T-helper 1 cell (primary cell): ENCODE measurements at places on chromosomes 16 and 17.
A peak's percentile ranks its signal among the peaks of the same experiment; 100 is the strongest.

DNA sequence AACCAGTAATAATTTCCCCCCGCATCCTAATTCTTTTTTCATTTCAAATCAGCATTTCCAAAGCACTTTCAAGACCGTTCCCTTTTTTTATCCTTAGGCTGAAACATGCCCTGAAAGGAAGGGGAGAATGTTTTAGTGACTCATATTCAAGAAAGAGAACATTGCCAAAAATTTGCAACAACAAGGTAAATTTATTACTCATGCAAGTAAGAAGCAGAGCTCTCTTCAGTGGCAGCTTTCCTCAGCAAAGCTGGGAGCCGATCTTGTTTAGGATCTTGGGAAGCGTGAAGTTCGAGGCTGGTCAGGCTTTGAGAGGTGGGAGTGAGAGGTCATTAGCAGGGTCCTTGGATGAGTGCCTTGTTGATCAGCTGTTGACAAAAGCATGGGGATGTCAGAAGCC is 129.5 kb downstream of the PRKCA start:
- DNase-seq, result no peak

DNA sequence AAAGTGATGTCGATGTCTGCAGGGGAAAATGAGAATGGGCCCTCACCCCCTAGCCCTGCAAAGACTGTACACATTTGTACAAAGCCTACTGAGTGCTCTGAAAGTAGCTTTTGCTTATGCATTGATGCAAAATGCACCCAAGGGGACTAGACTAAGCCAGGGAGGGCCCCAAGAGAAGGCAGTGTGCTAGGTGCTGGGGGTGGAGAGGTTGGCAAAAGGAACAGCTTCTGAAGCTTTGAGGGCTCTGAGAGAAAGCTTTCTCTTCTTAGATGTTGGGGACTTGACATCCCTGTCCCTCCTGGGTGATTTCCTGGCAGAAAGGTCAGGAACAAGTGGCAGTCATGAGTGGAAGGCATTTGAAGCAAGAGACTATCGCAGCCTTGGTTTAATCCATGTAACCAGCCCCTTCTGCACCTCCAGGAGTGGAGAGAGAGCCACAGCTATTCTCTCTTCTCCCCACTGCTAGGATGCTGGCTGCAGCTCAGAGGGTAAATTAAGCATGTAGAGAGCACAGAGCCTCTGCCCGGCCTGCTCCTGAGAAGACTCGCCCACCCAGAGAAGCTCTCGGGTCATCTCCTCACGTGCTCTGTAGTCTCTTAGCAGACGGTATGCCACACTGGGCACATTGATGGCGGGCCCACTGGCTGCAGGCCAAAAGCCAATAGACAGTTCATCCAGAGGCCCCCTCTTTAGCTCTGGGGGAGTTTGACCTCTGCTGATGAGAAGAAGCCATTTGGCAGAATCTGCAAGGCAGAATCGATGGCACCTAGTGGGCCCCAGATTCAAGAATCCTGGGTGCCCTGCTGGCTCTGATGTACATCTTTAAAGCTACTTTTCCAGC is 221.4 kb downstream of the MSI2 start:
- DNase-seq, result no peak

GRCh38 chr16:29663016-29663806 is at the start of gene SPN:
SPN (plus strand) TSS chr16:29663247; CDS start chr16:29663729, 482 bp downstream.
- DNase-seq, result peak; percentile 17

DNA sequence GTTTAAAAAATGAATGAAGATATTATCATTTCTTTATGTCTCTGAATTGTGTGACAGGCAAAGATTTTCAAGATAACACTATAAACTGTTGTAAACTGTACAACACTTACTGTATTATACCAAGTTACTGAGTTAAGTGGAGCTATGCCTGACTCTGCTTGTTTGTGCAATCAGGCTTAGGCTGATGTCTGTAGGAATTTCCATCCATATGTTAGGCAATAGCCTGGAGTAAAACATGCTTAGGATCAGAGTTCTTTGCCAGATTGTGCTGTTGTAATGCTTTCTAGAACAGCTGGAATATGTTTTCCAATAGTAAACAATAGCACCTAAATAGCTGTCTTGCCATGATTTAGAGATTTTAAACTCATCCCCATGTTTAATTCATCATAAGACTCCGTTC is 1496.7 kb downstream of the CDH11 start:
- no peak for DNase-seq

- no peak for DNase-seq
These were observed 17.8 kb downstream of the DOC2B start for GRCh38 chr17:163514-164098.

DNA sequence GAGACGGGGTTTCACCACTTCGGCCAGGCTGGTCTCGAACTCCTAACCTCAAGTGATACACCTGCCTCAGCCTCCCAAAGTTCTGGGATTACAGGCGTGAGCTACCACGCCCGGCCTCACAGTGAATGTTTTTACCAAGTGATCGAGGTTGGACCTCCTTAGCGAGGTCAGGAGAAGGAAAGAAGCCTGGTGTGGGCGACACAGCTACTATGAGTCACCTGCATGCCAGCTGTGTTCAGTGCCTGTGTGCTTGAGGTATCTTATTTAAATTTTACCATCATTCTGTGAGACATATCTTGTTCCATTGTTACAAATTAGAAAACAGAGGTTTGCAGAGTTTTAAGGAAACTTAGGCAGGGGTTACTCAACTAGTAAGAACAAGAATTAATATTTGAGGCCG is 174.8 kb upstream of the DYNLRB2 start:
- no peak for DNase-seq

- no peak for DNase-seq
These were observed 344.4 kb downstream of the SHISA9 start for GRCh38 chr16:13245713-13246377.

GRCh38 chr17:50478391-50479381 is at the start of gene RSAD1:
RSAD1 (plus strand) TSS chr17:50478860; CDS start chr17:50478885, 25 bp downstream.
- peak; percentile 75 for DNase-seq

- DNase-seq, result no peak
These were observed 770.7 kb downstream of the CDH11 start for GRCh38 chr16:64351121-64351520.

- DNase-seq, result no peak
These were observed 118.0 kb upstream of the ZNF469 start for GRCh38 chr16:88264641-88265285.

- no peak for DNase-seq
These were observed 18.9 kb upstream of the HERPUD1 start for GRCh38 chr16:56912746-56913708.

DNA sequence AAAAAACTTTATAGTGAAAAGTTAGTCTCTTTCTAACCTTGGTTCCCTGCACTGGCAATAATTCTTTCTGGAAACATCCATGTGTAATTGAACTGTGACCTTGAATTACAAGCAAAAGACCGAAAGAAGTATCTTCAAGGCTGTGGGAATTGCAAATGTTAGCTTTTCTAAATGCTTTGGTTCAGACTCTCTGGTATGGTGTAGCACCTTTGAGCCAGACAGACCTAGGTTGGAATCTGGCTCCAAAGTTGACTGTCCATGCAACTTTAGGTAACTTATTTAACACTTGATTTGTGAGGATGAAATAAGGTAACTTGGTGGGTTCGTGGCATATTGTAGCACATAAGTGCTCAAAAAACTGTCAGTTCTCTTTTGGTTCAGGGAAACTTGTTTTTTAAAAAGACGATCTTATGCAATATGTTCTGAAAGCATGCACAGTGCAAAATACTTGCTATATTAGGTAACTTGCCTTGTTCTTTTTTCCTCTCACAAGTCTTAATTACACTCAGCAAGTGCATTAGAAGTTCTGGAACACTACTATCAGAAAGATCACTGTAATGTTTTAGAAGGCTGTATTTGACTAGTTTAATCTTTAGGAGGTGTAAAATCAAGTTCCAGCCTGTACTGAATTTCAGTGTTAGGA is 46.3 kb downstream of the TANGO6 start:
- no peak for DNase-seq

GRCh38 chr17:66850692-66851091 is 15.8 kb downstream of the CACNG5 start:
- DNase-seq, result no peak
